Stimulated activated CD4-positive, alpha-beta T cell treated with anti-CD3 and anti-CD28 coated beads, TNF-alpha, amount 100 ng/mL, for 1 hour (primary cell): ENCODE measurements at places on chromosomes 11 and 22.

GRCh38 chr11:117673602-117674001, 123.4 kb downstream of the DSCAML1 start:
- DNase-seq: no peak

DNA sequence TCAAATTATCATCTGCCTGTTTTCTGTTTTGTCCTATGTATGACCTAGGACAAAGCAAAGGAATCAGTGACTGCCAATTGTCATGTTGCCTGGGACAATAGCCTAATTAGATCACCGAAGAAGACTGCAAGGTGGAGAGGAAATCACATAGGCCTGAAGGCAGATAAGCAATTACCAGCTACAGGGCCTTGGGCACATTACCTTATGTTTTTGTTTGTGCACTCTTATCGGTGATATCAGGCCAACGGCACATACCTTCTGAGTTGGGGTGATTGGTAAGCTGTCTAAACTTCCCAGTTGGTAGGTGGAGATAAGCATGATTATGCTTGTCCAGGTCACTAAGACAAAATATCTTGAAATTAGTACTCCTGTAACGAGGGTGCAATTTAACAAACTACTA, 58.1 kb upstream of the FAM181B start:
- no peak for DNase-seq

DNA sequence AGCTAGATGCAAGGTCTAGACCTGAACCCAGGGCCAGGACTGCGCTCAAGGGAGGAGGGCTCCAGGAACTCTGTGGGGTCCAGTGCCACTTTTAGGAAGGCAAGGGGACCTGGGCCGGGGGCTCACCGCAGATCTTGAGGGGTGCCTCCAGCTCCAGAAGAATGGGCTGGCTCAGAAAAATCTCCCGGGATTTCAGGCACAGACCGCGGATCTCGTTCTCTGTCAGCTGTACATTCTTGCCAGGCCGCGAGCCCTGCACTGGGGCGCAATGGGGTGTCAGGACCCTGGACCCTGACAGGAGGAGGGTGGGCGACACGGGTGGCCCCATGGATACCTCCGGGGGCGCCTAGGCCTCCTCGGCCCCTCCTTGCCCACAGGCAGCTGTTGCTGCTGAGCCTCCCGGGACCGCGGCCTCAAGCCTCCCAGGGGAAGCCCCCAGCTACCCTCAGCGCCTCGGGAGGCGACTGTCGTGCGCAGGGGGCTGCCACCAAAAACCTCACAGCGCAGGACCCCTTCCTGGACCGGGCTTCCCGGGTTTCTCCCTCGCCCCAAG, 640 bp downstream of the PPP1CA start:
- no peak for DNase-seq

GRCh38 chr11:19868871-19869270, 156.2 kb downstream of the NAV2 start:
- no peak for DNase-seq

DNA sequence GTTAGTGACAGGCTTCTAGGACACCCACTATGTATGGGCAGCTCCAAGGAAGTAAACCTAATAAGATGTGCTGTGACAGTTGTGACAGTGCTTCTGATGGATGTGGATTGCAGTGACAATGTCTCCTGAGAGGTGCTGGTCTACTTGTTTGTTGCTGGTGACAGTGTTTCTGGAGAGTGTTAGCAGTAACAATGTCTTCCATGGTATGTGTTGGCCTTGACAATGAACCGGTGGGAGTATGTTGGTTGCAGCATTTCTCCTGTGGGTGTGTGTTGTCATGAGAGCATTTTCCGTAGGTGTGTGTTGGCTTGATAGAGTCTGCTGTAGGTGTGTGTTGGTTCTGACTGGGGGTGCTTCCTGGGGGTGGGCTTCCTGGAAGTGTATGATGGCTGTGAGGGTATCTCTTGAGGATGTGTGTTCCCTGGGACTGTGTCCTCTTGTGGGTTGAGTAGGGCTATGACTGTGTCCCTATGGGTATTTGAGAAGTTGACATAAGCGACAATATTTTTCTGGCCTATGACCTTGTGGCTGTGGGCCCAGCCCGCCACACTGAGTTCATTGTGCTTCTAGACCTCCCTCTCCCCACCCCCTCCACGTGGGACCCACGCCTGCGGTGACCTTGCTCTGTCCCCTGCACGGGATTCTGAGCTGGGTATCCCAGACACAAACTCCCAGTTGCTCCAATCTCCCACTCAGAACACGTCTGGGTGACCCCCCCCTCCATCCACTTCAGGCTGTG, 1.2 kb downstream of the DCHS1 start:
- no peak for DNase-seq

DNA sequence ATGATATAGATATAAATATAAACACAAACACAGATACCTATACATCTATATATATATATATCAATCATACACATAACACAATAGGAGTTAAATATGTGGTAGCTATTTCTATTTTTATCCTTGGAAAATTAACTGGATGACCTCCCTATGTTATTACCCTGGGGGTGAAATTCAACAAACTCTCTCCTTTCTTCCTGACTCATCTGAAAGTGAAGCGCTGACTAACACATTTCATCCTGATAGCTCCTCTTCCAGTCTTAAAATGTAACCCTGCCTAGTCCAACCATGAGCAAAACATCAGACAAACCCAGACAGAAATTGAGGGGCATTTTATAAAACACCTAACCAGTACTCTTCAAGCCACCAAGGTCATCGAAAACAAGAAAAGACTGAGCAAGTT, 220.6 kb upstream of the ISX start:
- no peak for DNase-seq

- DNase-seq: no peak
Measured at GRCh38 chr11:95282291-95282751, 51.3 kb upstream of the SESN3 start.

GRCh38 chr11:130600139-130600538, 151.7 kb downstream of the ADAMTS15 start:
- DNase-seq: no peak

GRCh38 chr11:130160498-130161155, 1.0 kb downstream of the ST14 start:
- no peak for DNase-seq

DNA sequence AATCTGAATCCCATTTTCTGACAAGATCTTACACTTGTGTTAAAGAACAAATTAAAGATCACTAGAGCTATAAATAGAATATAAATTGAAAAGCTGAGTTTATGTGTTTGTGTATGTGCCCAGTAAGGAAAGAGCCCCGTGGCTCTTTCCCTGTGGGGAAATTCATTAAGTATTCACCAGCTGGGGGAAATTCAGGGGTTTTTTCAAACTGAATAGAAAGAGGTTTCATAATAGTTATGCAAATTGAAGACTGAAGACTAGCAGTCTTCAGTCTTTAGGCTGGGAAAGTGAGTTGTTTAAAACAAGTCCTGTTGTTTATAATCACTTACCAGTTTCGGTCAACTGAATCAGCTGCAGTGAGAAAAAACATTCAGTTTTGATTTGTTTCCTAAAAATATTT, 11.3 kb upstream of the MS4A7 start:
- DNase-seq: no peak
